Karpas-422 (cell line): ENCODE measurements at places on chromosomes 16 and 17. TPM values are rescaled to one million over a fixed set of nuclear protein-coding genes. Genes with fewer than 3 reads are reported as not detected.
A peak's percentile ranks its signal among the peaks of the same experiment; 100 is the strongest.

- DNase-seq = no peak
These were observed 458.9 kb downstream of the CDH13 start for GRCh38 chr16:83085660-83086059.

DNA sequence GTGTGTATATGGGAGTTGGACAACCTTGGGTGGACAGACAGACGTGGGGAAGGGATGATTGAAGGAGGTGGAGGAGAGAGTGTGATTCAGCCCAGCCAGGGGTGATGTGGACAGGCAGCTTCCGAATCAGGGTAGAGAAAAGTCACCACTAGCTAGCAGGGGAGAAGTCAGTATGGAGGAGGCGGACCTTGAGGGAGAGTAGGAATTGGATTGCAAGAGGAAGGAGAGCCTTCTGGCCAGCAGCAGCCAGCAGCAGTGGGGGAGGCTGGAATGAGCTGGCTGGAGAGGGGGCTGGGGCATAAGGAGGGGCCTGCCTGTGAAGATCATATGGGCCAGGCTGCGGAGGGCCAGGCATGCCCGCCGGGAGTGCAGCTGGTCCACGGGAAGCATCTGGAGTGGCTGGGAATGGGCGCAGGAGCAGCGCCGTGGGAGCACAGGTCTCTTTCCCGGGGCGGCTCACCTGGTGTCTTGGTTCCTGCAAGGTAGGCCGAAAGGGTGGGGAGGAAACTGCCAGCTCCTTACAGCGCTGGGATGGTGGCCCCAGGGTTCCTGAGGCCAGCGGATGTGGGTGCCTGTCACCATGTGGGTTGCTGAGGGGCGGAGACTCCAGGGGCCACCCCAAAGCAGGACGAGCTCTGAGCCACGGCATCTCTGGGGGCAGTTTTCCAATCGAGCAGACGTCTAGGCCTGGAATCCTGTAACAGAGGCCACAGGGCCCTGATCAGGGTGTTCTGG lies 235.3 kb downstream of the SEC14L1 start:
- no peak for DNase-seq

DNA sequence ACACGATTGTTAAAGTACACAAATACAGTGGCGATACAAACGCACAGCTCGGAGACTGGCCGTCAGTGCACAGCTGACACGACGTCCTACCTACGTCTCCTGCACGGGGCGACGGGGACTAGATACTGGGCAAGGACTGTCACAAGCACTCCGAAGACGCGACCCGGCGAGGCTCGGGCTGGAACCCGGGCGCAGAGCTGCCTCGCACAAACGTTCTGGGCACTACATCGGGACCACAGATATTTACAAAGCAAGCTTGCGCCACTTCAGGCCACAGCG lies 13.8 kb downstream of the SLC16A3 start:
- DNase-seq = no peak

DNA sequence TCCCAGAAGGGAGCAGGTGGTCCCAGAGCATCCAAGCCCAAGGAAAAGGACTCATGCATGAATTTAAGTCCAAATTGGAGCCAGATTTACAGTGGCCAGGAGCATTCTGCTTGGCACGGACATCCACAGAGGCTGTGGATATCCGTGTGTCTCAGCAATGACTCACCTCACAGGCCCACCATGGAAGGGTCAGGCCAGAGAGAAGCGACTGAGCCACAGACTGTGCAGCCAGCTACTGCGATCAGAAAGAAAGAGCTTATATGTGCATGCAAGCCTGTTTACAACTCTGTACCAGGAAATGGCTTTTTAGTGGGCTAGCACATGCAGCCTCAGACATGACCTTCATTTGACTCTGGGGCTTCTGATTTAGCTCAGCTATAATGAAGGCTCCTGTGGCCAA lies 231.0 kb downstream of the C16orf95 start:
- DNase-seq = no peak

DNA sequence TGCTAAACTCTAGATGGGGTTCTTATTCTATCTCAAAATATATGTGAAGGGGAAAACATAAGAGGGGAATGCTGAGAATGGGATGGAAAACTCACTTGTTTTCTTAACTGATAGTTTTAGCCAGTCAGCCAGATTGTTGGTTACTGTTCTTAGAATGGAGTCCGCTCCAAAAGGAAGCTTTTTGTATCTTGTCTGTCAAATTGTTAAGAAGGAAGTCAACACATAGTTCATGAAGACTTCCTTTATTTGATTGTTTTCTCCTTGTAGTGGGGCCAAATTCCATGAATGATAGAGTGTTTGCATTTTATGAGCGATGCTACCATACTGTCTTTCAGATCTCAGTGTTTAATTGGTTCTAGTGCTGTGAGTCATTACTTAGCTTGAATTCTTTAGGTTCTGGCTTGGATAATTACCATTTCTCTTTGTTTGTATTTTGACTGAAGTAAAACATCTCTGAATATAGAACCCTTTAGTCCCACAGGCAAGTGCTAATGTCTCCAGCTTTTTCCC lies 98.3 kb upstream of the GOT2 start:
- no peak for DNase-seq

GRCh38 chr17:79148584-79148983 lies 74.0 kb downstream of the ENGASE start:
- DNase-seq = no peak

DNA sequence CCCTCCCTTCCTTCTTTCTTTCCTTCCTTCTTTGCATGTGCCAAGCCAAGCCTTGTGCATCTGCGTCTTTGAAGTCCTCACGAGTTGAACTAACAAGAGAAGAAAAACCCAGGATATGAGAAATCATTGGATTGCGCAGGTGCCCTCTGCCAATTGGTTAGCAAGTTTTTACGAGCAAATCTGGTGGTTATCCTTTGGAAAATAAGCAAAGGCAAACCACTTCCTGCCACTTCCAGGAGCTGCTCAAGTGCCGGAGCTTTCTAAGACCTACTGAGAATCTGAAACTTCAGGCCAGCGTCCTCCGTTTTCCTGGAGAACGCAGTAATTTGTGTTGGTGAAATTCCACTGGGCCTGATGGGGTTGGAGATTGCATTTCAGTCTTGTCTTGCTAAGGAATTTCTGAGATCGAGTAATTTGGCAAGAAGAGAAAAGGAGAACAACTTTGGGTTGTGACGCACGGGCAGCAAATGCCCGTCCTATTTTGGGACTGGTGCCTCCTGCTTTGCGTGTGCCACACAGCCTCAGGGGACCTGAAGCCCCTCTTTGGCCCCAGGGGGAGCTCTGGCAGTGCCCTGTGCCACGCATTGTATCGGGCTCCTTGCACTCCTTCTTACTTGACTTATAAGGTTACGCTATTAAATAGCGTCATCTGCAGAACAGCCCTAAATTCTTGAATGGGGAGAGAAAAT lies 56.4 kb downstream of the CMIP start:
- DNase-seq = peak; percentile 73

- no peak for DNase-seq
These were observed 15.0 kb upstream of the ATP2A3 start for GRCh38 chr17:3979290-3979611.

GRCh38 chr16:89093602-89094251 lies at the start of gene ACSF3:
Gene ACSF3, plus strand, starts transcription at chr16:89093852. Its CDS starts 6,830 bp downstream, at chr16:89100682.
- DNase-seq = peak; percentile 89

GRCh38 chr17:48618256-48618896 lies 3.3 kb upstream of the HOXB8 start:
- peak; percentile 90 for DNase-seq

GRCh38 chr16:68384288-68385161 lies 63.8 kb downstream of the SMPD3 start:
- peak; percentile 78 for DNase-seq

DNA sequence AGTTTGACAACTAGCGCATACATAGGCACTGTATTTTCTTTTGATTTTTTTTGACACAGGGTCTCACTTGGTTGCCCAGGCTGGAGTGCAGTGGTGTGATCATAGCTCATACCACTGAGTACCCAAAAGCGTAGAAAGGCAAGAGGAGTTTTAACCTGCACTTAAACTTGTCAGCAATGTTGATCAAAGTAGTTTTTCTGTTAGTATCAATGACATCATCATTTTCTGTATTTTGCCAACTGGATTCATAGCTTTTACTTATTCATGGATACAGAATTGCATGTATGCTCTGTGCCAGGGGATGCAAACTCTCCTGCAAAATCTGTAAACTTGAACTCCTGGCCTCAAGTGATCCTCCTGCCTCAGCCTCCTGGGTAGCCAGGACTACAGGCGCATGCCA lies 55.9 kb upstream of the ATP2A3 start:
- no peak for DNase-seq

DNA sequence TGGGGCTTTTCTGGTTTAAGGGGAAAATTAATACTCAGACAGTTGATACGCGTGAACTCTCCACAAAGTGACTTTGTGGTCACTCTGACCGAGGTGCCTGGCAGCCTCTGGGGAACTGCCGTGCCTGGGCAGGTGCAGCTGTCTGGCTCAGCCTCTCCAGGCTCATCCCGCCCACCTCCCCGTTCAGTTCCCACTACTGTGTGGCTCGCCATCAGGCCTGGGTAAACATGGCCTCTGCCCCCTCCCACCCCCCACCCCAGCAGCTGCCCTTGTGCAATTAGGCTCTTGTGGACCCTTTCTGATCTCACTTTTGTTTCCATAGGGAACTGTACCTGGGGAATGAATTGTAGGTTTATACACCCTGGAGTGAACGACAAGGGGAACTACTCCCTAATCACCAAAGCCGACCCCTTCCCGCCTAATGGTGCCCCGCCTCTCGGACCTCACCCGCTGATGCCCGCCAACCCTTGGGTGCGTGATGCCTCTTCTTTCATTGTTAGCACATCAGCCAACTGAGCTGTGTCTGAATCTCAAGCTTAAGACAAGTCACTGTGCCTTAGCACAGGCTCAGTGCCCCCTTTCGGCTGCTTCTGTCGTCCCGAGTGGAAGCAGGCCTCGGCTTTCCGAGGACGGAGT lies 27.8 kb downstream of the ZC3H18 start:
- no peak for DNase-seq

DNA sequence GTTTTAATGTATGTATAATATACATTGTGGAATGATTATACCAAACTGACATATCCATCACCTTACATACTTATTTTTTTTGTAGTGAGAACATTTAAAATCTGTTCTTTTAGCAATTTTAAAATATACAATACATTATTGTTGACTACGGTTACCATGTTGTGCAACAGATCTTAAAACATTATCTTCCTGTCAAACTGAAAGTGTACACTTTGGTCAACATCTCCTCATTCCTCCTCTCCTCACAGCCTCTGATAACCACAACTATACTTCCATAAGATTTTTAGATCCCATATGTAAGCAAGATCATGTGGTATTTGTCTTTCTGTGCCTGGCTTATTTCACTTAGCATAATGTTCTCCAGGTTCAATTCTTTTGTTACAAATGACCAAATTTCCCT lies 7.5 kb upstream of the DNAJA2 start:
- no peak for DNase-seq

GRCh38 chr16:23330583-23331249 lies 28.6 kb downstream of the SCNN1B start:
- no peak for DNase-seq

GRCh38 chr17:18228176-18228682 lies 2.8 kb downstream of the LLGL1 start:
- no peak for DNase-seq

- DNase-seq = no peak
These were observed 50.2 kb downstream of the WSCD1 start for GRCh38 chr17:6120351-6120750.

- DNase-seq = no peak
These were observed 231.1 kb upstream of the CA10 start for GRCh38 chr17:52389632-52390031.

- DNase-seq = no peak
These were observed 404.6 kb downstream of the MAF start for GRCh38 chr16:79195938-79196337.

DNA sequence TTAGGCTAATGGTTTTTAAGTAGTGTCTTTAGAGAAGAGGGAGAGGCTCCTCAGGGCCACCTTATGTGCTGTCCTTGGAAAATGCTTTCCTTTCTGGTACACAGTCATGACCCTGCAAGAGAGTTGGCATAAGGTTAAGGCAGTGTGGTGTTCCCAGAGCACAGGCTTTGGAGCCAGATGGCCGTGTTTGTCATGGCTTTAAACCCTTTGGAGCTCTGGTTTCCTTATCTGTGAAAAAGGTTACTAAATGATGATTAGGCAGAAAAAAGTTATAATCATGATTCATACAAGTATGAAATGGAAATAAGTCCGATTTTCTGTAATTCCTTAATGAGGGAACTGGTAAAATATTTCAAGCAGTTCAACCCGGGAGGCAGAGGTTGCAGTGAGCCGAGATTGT lies 13.2 kb downstream of the UTP4 start:
- no peak for DNase-seq

DNA sequence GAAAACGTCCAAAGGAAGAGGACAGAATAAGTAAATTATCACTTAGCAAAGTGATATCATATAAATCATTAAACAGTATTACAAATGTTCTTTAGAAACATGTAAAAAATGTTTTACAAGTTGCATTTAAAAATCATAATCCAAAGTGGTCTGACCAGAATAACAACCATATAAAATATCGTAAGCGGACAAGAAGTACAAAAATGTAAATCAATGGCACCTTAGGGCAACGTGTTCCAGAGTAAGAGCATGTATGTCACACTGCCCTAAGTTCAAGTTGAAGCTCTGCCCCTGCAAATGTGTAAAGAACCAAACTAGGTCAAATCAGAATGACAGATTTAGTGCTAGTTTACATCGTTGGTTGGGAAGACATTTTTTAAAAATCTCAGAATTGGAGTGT lies 11.4 kb downstream of the USP31 start:
- no peak for DNase-seq

DNA sequence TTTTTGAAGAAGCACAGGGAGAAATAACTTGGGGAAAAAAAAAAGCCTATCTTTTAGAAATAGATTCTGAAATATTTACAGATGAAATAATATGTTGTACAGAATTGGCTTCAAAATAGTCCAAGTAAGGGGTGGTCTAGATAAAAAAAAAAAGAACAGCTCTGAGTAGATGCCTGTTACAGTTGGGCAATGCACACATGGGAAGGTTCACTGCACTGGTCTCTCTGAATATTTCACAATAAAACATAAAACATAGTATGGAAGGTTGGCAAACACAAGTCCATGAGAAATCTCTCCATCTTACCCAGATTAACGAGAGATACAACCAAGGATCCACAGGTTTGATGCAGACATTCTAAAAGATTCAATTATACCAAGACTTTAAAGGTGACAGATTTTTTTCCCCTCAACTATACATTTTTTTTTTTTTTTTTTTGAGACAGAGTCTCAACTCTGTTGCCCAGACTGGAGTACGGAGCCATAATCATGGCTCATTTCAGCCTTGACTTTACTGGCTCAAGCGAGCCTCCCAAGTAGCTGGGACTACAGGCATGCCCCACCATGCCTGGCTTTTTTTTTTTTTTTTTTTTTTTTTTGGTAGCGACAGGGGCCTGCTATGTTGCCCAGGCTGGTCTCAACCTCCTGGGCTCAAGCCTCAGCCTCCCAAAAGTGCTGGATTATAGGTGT lies 58.0 kb downstream of the KANSL1 start:
- DNase-seq = no peak

GRCh38 chr16:30934827-30935557 lies 11.6 kb downstream of the FBXL19 start:
- DNase-seq = peak; percentile 75

GRCh38 chr17:50129353-50129727 lies 620 bp downstream of the SAMD14 start:
- no peak for DNase-seq

GRCh38 chr16:2047330-2048115 lies at the start of the genes NTHL1 and TSC2:
Gene NTHL1, minus strand, starts transcription at chr16:2047834. Its CDS starts 11 bp downstream, at chr16:2047823.
Gene TSC2, plus strand, starts transcription at chr16:2047985. Its CDS starts 631 bp downstream, at chr16:2048616.
- peak; percentile 98 for DNase-seq

ARHGAP44 gene
- 17.1 and 24.6 TPM in 2 replicates for total RNA-seq

SPATA32 gene
- total RNA-seq = not detected in 2 replicates

CTRL gene
- total RNA-seq = 1.0 and 1.6 TPM in 2 replicates

IKZF3 gene
- 83.0 and 137 TPM in 2 replicates for total RNA-seq

PLEKHM1 gene
- total RNA-seq = 30.4 and 43.1 TPM in 2 replicates

OTOA gene
- 0.07 TPM in 1 of 2 replicates, not detected in the other for total RNA-seq

STAT5A gene
- total RNA-seq = 62.3 and 160 TPM in 2 replicates

EVPLL gene
- total RNA-seq = not detected in 2 replicates

OR1G1 gene
- total RNA-seq = not detected in 2 replicates

NDRG4 gene
- total RNA-seq = 11.9 and 37.3 TPM in 2 replicates
